ENCODE measurements at places on chromosomes 12 and 14.

GRCh38 chr14:24889843-24890242 lies 160.1 kb downstream of the STXBP6 start:
- no peak for DNase-seq
- H3K27ac ChIP-seq: no peak overlapping the region
- H3K4me1 ChIP-seq: peaks cover 1% of the 10 kb centered on the region
- H3K27me3 ChIP-seq: no peaks in the 10 kb centered on the region
- H3K36me3 ChIP-seq: no peaks in the 10 kb centered on the region

DNA sequence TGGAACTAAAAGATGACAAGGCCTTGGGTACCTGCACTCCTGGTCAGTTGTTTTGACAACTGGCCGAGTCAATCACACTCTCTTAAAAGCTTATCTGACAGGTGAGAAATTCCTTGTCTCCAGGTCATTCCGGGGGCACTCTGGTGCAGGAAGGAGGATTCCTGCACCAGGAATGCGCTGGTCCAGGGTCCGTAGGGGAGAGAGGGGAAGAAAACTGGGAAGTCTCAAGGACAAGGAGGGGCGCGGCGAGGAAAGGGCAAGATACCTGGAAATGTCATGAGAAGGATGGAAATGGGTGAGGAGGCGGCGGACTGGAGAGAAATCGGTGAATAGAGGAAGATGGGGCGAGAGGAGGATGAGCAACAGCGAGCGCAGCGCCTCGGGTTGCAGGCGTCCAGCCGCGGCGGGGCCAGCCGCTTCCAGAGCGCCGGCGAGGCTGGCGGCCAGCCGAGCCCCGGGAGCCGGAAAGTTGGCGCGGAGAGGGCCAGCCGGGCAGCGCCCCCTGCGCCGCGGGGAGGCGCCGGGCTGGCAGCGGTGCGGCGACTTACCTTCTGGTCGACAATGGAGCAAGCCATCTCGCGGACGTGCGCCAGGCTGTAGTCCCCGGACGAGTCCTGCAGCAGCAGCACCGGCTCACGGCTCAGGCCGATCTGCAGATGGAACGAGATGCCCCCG lies 809 bp downstream of the PRKD1 start:
- H3K4me1 ChIP-seq: peaks cover 11% of the 10 kb centered on the region
- no peaks in the 10 kb centered on the region for H3K36me3 ChIP-seq
- no peaks in the 10 kb centered on the region for H3K27me3 ChIP-seq
- peak overlapping the region; percentile 94 for H3K4me3 ChIP-seq

GRCh38 chr12:101552277-101552676 lies 42.5 kb upstream of the MYBPC1 start:
- no peaks in the 10 kb centered on the region for H3K27me3 ChIP-seq
- H3K4me3 ChIP-seq: no peak overlapping the region
- no peaks in the 10 kb centered on the region for H3K4me1 ChIP-seq
- H3K27ac ChIP-seq: no peak overlapping the region
- DNase-seq: no peak
- H3K36me3 ChIP-seq: no peaks in the 10 kb centered on the region

DNA sequence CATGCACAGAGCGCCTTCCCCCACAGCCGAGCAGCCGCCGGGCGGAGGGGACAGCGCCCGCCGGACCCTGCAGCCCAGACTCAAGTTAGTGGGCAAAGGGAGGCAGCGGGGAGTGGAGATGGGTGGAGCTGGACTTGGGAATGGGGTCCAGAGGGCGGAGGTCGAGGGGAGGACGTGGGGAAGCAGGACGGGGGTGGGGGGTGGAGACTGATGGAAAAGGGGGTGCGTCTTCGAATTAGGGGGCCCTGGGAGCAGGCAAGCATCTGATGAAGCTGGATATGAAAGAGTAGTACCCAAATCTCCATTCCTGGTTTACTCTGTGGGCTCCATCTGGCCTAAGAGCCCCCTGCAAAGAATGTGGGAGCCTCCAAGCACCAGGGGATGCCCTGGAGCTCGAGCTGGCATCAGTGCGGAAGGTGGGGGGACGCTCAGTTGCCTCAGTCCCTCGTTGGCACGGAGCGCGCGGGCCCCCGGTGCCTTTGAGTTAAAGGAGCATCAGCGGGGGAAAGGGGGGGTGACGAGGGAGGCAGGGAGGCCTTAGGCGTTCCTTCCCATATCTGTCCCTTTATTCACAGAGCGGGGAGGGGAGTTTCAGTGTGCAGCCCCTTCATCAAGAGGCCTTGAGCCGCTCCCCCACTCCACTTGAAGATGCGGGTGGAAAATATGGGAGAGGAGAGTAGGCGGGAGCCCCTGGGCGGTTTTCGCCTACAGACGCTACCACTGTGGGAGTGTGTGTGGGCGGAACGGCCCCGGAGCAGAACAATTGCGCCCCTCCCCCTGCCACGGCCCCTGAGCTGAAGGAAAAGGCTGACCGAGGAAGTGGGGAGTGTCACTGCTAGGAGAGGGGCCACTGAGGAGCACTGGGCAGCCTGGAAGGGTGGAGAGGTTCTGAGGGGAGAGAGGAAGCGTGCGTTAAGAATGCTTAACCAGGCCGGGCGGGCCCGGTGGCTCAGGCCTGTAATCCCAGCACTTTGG lies 644 bp downstream of the NAB2 start:
- peaks cover 11% of the 10 kb centered on the region for H3K36me3 ChIP-seq
- peak; percentile 67 for DNase-seq
- no peaks in the 10 kb centered on the region for H3K27me3 ChIP-seq
